Stimulated activated naive CD8-positive, alpha-beta T cell treated with anti-CD3 and anti-CD28 coated beads, Interleukin-15, amount 100 ng/mL, for 72 hours (primary cell): ENCODE measurements at places on chromosomes 4 and X.

DNA sequence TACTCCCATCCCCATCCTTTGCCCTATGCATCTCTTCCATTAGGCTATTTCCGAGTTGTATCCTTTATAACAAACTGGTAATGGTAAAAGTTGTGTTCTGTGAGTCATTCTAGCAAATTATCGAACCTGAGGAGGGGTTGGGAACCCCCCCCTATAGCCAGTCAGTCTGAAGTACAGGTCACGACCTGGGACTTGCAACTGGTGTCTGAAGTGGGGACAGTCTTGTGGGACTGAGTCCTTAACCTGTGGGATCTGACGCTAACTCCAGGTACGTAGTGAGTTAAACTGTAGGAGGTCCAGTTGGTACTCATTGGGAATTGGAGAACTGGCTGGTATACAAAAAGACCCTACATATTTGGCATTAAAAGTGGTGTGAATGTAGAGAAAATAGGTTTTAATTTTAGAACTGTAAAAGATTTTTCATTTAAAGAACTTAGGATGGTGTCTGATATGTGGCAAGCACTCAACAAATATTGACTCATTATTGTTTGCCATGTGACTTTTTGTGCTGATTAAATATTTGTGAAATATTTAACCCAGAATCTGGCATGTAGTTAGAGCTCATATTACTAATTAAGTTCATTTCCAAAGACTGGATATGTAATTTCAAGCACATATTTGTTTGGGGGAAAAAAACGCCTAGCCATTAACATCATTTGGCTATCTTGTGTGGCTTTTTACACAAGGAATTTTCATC, 50.7 kb downstream of the CHST7 start:
- DNase-seq: no peak

GRCh38 chr4:95358421-95358820, 190.4 kb downstream of the UNC5C start:
- DNase-seq: no peak

- no peak for DNase-seq
Observed at GRCh38 chr4:184024637-184025036, 119.5 kb downstream of the STOX2 start.

DNA sequence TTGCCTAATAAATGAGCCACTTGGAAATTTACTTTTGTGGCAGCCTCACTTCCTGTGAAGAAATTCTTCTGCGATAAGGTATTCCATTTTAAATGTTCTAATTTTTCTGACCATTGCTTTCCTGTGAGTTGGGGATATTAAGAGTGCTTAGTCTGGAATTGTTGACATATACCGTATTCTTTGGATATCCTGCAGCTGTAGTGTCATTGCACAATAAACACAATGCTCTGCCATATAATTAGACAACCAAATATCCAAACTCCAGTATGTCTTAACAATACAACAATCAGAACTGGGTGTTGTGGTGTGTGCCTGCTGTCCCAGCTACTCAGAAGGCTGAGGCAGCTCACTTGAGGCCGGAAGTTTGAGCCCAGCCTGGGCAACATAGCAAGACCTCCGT, 99.4 kb downstream of the LUZP4 start:
- no peak for DNase-seq

- DNase-seq: no peak
Observed at GRCh38 chr4:187387739-187388138, 607.8 kb upstream of the ZFP42 start.

DNA sequence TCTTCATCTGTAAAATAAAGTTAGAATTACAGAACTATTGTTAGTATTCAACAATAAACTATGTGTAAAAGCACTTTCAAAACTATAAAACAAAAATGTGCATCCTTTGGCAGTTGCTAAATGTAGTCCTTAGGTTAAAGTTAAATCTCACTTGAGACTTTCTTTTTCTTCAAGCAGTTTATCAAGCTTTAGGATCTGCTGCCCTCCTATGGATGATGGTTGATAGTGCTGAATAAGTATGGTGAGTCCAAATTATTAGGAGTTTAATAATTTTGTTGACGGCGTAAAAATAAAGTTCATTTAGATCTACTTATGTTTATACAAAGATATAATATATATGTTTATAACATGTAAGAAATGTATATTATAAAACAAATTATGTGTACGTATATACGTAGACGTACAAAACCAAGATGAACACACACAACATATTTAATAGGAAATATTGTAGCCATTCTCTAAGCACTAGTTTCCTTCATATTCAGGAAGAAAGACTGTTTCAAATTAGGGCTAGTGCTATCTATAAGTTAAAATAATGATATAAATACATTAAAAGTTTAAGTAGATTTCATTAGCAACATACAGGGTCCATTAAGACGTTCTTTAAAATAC, 22.3 kb downstream of the UGT2A2 start:
- no peak for DNase-seq

- DNase-seq: no peak
Observed at GRCh38 chr4:35464964-35465528, 779.3 kb downstream of the ARAP2 start.

DNA sequence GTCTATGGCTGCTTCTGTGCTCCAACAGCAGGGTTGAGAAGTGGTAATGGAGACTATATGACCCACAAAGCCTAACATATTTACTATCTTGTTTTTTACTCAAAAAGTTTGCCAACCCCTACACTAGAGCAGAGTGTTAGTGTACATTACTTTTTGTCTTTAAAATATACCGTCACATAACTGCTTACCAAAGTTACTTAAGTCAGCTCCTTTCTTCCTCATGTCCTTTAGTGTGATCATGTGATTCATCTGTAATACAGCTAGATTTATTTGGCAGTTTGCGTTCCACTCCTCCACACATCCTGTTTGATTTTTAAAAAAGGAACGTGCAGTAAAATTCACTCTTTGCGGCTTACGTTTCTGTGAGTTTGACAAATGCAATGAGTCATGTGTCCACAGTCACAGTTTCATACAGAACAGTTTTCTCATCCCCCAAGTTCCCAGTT, 162.4 kb upstream of the GPRIN3 start:
- DNase-seq: peak; percentile 43

DNA sequence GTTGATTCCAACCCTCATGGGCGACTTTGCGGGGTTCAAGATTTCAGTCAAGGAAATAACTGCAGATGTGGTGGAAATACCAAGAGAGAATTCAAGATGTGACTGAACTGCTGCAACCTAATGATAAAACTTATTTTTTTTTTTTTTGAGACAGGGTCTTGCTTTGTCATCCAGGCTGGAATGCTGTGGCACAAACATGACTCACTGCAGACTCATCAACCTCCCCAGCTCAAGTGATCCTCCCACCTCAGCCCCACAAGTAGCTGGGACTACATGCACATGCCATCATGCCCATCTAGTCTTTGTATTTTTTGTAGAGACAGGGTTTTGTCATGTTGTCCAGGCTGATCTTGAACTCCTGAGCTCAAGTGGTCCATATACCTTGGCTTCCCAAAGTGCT, 19.5 kb upstream of the WDFY3 start:
- DNase-seq: no peak

DNA sequence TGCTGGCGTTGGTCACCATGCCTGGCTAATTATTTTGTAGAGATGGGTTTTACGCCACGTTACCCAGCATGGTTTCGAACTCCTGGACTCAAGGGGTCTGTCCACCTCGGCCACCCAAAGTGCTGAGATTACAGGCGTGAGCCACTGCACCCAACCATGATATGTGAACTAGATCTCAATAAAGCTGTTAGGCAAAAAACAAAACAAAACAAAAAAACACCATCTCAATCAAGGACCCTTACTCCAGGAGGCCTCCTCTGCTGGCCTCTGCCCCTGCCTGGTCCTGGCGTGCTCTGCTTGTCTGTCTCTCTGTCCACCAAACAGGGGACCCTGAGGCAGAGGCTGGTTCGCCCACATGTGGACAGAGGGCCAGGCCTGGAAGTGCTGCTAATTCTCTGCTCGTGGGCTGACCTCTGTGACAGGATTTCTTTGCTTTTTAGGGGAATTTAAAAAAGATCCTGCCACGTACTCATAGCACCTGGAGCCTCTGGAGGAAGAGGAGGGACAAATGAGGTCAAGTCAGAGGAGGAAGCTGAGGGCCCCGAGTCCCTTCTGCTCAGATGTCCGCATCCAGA, 32.7 kb upstream of the WFS1 start:
- DNase-seq: no peak

DNA sequence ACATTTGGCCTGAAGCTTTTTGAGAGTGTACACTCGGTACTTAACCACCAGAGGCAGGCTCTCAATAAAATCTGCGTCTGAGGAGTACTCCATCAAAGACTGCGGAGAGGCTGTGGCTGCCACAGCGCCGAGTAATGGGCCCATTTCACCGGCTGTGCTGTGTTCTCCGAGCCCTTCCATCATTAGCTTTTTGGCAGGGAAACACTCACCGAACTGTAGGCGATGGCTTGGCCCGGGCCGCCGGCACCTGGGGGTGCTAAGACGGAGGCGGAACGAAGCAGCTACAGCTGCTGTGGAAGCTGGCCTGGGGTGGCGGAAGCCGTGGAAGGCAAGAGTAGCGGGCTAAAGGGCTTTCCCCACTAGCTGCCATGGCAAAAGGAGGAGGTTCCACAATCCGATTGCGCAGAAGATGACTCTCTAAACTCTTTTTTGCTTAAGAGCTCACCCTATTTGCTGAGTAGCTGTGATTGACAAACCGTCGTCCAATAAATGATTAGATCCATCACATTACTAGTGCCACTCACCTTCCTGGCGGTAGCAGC, 48.5 kb upstream of the PABPC1L2A start:
- peak; percentile 5 for DNase-seq

- no peak for DNase-seq
Observed at GRCh38 chr4:36422607-36423006, 141.2 kb downstream of the DTHD1 start.

GRCh38 chr4:140426610-140427105, 790 bp downstream of the CLGN start:
- DNase-seq: no peak

- no peak for DNase-seq
Observed at GRCh38 chr4:123553733-123554637, 157.4 kb downstream of the SPRY1 start.

GRCh38 chr4:156295676-156296195, 342.1 kb upstream of the CTSO start:
- DNase-seq: no peak

DNA sequence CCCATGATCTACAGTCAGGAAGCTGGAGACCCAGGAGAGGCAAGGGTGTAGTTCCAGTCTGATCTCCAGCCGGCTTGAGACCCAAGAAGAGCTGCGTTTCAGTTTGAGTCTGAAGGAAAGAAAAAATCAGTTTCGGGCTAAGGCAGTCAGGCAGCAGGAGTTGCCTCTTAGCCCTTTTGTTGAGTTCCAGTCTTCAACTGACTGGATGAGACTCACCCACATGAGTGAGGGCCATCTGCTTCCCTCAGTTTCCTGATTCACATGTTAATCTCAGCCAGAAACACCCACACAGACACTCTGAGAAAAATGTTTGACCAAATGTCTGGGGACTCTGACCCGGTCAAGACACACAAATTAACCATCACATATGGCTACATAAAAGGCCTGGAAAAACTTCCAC, 73.6 kb upstream of the ELOVL6 start:
- no peak for DNase-seq

DNA sequence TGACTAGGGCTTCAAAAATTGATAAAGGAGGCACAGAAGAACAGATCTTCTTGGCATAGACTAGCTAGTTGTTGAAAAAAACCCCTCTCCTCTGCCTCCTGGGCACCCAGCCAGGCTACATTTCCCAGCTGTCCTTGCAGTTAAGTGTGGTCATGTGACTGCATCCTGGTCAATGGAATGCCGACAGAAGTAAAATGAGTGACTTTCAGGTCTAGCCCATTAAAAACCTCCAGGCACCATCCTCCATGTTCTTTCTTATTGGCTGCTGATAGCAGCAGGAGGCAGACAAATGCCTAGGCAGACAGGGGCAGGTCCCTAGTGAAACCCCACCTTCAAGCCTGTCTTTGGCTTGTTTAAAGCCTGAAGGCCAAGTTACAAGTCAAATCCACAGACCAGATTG, 35.3 kb downstream of the ATXN3L start:
- no peak for DNase-seq

GRCh38 chr4:183897193-183897592, 7.9 kb upstream of the STOX2 start:
- DNase-seq: no peak

- no peak for DNase-seq
Observed at GRCh38 chrX:40304115-40304514, 206.4 kb upstream of the BCOR start.

DNA sequence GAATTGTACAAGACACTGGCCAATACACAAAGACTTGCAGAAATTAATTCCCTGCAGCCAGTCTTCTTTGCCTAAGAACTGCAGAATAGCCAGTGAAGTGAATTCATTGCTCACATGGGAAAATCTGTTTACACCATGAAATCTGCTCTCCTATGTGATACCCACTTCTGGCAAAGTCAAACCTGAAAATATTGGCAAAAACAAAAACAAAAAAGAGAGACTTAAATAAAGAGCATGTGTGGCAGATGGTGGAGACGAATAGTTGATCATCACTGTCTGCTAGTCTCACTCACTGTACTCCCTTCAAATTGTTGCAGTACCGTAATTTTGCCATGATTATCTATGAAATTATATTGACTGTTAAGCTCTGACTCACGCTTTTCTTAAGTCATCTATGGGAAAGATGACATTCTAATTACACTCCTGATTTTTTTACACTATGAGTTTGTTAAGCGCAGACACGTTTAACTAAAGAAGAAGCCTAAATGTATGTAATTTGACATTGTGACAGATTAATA, 406.8 kb downstream of the PCDH7 start:
- DNase-seq: no peak

DNA sequence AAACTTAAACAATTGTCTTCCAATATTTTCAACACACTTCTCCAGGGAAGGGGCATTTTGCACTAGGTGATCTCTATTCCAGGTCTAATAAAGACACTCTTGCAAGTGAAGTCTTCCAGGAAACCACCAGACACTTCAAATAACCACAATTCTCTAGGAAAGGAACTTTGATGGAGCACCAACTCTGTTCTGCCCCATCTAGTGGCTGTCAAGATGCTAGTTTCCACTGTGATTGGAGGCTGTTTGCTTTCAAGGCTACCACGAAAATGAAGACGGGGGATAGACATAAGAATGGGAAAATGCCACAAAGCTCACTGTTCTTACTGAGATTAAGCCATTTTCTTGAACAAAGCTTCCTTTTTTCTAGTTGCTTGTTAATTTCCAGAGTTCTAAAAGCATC, 100.6 kb upstream of the F9 start:
- DNase-seq: no peak

DNA sequence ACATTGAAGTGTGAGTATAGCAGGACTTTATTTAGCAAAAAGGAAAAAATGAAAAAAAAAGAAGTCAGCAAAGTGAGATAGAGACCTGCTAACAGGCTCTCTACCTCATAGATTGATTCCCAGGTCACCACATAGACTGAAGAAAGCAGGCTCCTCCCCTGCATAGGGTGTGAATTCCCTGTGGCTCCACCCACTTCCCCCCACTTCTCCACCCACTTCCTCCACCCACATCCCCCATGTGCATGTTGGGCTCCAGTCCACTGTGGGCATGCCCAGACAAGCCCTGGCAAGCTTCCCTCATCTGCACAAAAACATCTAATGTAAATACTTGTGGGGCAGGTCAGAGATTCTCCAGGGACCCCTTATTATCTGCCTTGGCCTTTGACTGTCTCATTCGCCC, 97.8 kb downstream of the TMEM47 start:
- DNase-seq: peak; percentile 13

- no peak for DNase-seq
Observed at GRCh38 chr4:187333151-187333550, 609.5 kb upstream of the FAT1 start.
